ENCODE measurements at places on chromosomes 13 and 19.

DNA sequence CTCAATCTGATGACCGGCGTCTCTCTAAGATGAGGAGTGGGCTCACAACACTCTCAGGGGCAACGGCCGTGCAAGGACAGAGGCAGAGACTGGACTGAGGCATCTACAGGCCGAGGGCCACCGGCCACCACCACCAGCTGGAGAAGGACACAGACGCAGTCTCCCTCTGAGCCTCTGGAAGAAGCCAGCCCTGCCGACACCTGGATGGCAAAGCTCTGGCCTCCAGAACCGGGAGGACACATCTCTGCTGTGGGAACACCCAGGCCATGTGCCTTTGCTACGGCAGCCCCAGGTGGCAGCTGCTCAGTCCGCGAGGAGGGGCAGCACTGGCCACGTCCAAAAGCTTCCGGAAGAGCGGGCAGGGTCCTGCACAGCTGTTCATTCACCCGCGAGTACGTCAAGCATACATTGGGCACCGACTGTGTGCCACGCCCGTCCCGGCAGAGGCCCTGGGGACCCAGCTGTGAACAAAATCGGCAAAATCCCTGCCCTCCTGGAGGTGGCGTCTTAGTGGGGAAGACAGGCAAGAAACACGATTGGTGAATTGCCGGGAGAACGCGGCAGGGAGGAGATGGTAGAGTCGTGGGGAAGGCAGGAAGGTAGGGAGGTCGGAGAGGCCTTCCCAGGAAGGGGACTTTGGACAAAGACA lies 17.1 kb downstream of the C2CD4C start:
- no peak for DNase-seq

DNA sequence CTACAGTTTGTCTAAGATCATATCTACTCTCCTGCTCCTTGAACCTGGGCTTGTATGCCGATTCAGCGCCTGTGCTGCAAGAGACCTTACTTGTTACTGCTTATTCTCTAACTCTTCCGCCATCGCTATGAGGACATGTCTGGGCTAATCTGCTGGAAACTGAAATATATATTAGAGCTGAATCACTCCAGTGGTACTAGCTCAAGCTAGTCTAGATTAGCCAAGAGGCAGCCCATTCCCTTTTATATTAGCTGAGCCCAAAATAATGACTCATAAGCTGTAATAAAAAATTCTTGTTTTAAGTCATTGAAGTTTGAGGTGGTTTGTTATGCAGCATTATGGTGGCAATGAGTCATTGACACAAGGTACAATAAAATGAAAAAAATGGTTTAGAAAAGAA lies 52.8 kb downstream of the SLC6A16 start:
- no peak for DNase-seq

DNA sequence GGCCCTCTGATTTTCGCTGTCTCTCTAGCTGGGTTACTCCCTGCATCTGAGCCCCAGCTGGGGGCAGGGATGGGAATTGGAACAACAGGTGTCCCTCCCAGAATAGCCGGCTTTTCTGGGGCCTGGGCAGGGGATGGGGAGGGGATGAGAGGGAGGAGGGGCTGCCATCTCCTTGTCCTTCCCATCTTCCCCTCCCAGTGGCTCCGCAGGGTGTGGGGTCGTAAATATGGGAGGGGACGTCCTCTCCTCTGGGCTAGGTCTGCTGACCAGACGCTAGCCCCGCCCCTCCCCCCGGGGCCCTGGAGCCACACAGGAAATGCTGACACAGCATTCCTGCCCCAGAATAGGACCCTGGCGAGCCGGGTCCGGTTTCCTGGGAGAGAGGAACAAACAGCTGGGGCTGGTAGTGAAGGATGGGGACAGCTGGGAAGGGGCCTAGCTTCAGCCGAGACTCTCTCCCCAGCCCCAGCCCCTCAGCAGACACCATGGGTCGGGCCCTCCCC lies 1.1 kb downstream of the RYR1 start:
- DNase-seq: no peak

DNA sequence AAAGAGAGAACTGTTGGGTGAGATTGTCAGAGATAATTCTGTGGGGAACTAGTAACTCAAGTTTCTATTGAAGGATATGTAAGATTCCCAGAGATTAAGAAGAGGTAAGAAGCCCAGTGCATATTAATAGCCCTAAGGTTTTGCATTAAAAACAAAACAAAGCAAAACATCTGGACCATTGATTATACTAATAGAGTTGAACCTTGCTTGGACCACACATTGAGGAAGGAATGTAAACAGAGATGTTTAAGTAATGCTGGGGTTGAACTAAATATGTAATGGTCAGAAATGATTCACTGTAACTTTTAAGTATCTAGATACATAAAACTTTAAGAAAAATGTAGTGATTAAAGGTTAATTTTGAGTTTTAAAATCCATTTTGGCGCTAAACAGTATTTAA lies 1770.0 kb downstream of the PCDH9 start:
- DNase-seq: no peak
